ENCODE measurements at places on chromosomes 6 and 20. TPM values are rescaled to one million over a fixed set of nuclear protein-coding genes. Genes with fewer than 3 reads are reported as not detected.

KCNK16 gene
- polyA plus RNA-seq: not detected

TMEM200A gene
- polyA plus RNA-seq: 0.12 TPM

EMILIN3 gene
- 0.15 TPM for polyA plus RNA-seq

CCN6 gene
- not detected for polyA plus RNA-seq

CST7 gene
- 0.31 TPM for polyA plus RNA-seq

HLA-DRB1 gene
- polyA plus RNA-seq: 32.6 TPM

SLC17A9 gene
- 0.59 TPM for polyA plus RNA-seq

F13A1 gene
- 6.8 TPM for polyA plus RNA-seq

DEF6 gene
- polyA plus RNA-seq: 1.3 TPM

PNLDC1 gene
- polyA plus RNA-seq: 0.13 TPM

FAM209B gene
- 0.41 TPM for polyA plus RNA-seq

OLIG3 gene
- not detected for polyA plus RNA-seq

NKX2-2 gene
- polyA plus RNA-seq: not detected

DDX39B gene
- 174 TPM for polyA plus RNA-seq

SLC44A4 gene
- polyA plus RNA-seq: 0.14 TPM

PTCHD4 gene
- not detected for polyA plus RNA-seq

CST5 gene
- polyA plus RNA-seq: not detected

FBXO5 gene
- 0.86 TPM for polyA plus RNA-seq

DDX43 gene
- 0.12 TPM for polyA plus RNA-seq

NR2E1 gene
- polyA plus RNA-seq: not detected

CRISP2 gene
- not detected for polyA plus RNA-seq

ADA gene
- 4.2 TPM for polyA plus RNA-seq

ENPP1 gene
- polyA plus RNA-seq: 1.2 TPM

MCCD1 gene
- not detected for polyA plus RNA-seq

HTR1B gene
- polyA plus RNA-seq: not detected

CBLN4 gene
- polyA plus RNA-seq: 0.03 TPM

TIAM2 gene
- 9.2 TPM for polyA plus RNA-seq

C20orf144 gene
- 0.08 TPM for polyA plus RNA-seq

RGS17 gene
- polyA plus RNA-seq: 0.01 TPM

ALDH8A1 gene
- 0.97 TPM for polyA plus RNA-seq

FGD2 gene
- 1.5 TPM for polyA plus RNA-seq

GJA1 gene
- 6.0 TPM for polyA plus RNA-seq

GINS1 gene
- polyA plus RNA-seq: 0.31 TPM

TMEM239 gene
- not detected for polyA plus RNA-seq

DEFB112 gene
- not detected for polyA plus RNA-seq

MYCT1 gene
- 4.5 TPM for polyA plus RNA-seq

CD83 gene
- 0.27 TPM for polyA plus RNA-seq

TMEM14B gene
- polyA plus RNA-seq: 66.1 TPM

IP6K3 gene
- polyA plus RNA-seq: 175 TPM

OR2J3 gene
- polyA plus RNA-seq: not detected

CGAS gene
- 0.30 TPM for polyA plus RNA-seq

TRIM39 gene
- 8.9 TPM for polyA plus RNA-seq

SLC22A16 gene
- 0.07 TPM for polyA plus RNA-seq

ADGRB3 gene
- polyA plus RNA-seq: not detected

SYCP2L gene
- 0.13 TPM for polyA plus RNA-seq

HLA-DQA1 gene
- polyA plus RNA-seq: 5.9 TPM

RSPH9 gene
- 0.36 TPM for polyA plus RNA-seq

SAYSD1 gene
- 9.2 TPM for polyA plus RNA-seq

TOMM34 gene
- polyA plus RNA-seq: 17.6 TPM

ZC2HC1B gene
- polyA plus RNA-seq: not detected

PPP1R3G gene
- polyA plus RNA-seq: 0.09 TPM

METTL24 gene
- 0.04 TPM for polyA plus RNA-seq

BHLHE23 gene
- not detected for polyA plus RNA-seq

NRSN1 gene
- polyA plus RNA-seq: not detected

TMEM151B gene
- 0.04 TPM for polyA plus RNA-seq

BPIFB1 gene
- not detected for polyA plus RNA-seq

COL9A3 gene
- polyA plus RNA-seq: 0.67 TPM

DLL1 gene
- polyA plus RNA-seq: 1.5 TPM

CDH26 gene
- 0.18 TPM for polyA plus RNA-seq

NKX2-4 gene
- polyA plus RNA-seq: not detected
